ENCODE measurements at places on chromosomes 16 and 17. TPM values are rescaled to one million over a fixed set of nuclear protein-coding genes. Genes with fewer than 3 reads are reported as not detected.
A peak's percentile ranks its signal among the peaks of the same experiment; 100 is the strongest.

The ABCC12 gene
- polyA plus RNA-seq = 0.13 TPM

DNA sequence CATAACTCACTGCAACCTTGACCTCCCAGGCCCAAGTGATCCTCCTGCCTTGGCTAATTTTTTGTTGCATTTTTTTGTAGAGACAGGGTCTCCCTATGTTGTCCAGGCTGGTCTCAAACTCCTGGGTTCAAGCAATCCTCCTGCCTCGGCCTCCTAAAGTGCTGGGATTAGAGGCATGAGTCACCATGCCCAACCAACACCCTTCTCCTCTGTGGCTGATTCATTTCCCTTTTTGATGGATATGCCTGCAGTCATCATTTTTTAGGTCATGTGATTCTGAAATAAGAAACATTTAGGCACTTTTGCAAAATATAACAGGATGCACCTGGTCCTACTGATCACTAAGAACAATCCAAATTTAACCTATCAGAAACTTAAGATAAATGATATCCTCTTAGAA, 44.0 kb upstream of the YPEL2 start:
- no peak for DNase-seq

GRCh38 chr17:9783050-9783449, 8.3 kb downstream of the DHRS7C start:
- no peak for DNase-seq

- DNase-seq = no peak
These were observed 158.6 kb downstream of the XYLT1 start for GRCh38 chr16:17312094-17312710.

The CIBAR2 gene
- polyA plus RNA-seq = 0.37 TPM

- no peak for DNase-seq
These were observed 398.8 kb downstream of the HS3ST3B1 start for GRCh38 chr17:14699574-14700185.

The HSD11B2 gene
- polyA plus RNA-seq = 35.1 TPM

The MRPS23 gene
- 55.4 TPM for polyA plus RNA-seq

The SGCA gene
- 0.47 TPM for polyA plus RNA-seq

The HOXB4 gene
- 12.3 TPM for polyA plus RNA-seq

DNA sequence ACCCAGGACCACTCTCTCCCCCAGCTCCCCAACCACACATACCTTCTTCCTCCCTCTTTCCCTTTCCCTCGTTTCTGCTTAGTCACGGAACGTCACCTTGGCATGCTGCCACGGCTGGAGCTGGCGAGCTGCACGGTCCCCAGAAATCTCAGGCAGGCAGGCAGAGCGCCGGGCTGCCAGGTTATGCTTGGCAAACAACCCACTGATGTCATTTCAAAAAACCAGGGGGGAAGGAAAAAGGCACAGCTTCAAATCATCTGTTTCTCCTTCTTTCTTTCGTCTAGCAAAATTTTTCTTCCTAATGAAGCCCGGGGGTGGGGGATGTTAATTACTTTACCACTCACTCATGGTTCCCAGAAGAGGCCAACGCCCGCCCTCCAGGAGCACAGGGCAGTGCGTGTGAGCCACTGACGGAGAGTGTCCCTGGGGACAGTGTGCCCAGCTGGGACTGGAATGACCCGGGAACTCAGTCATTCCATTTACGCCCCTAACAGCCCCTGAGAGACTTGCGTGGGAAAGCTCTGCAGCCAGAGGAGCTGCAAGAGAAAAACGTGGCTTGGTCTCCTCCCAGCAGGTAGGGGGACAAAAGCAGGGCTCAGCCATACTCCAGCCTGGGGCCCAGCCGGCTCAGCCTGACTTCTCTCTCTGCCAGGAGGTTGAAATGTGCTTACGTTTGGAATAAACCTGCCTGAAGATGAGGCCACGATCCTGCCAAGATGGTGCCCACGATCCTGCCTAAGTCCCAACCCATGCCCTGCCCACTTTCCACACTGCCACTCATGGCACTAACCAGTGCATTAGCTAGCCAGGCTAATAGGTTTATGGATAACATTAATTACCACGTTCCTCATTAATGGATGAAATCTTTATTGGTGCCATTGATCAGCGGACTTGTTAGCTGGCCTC, 198.9 kb downstream of the ZFHX3 start:
- DNase-seq = peak; percentile 88
